NCI-H2171 treated with DMSO at 0.1 percent for 48 hours (cell line): ENCODE measurements at places on chromosomes 2 and 18.
A peak's percentile ranks its signal among the peaks of the same experiment; 100 is the strongest.

DNA sequence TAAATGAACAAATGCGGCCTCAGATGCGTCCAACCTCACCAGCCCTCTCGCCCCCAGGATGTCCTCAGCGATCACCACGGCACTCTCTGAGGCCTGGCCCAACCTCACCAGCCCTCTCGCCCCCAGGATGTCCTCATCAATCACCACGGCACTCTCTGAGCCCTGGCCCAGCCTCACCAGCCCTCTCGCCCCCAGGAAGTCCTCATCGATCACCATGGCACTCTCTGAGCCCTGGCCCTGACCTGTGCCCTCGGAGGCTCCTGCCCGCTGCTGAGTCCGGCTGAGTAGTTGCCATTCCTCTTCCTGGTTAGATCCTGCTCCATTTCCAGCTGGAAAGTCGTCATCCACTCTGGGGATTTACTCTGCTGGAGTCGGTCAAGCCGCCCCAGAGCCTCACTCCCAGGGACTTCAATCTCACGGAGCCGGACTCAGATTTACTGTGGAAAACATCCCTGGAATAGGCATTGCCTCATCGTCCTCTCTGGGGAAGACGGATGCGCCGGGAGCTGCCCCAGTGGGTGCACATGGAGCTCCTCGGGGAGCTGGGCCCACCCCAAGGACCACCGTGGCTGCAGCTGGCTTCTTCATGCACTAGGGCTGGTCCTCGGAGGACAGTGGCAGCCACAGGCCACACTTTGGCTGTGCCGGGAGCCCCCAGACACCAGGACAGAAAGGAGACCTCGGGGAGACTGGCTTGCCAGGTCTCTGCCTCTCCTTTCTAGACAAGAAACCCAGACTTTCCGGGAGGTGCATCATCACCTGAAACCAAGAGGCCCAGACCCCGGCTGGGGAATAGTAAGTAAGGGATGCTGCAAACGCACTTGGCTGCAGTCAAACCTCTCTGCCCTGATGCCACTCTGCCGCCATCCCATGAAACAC lies 230.6 kb downstream of the EIPR1 start:
- DNase-seq: no peak

DNA sequence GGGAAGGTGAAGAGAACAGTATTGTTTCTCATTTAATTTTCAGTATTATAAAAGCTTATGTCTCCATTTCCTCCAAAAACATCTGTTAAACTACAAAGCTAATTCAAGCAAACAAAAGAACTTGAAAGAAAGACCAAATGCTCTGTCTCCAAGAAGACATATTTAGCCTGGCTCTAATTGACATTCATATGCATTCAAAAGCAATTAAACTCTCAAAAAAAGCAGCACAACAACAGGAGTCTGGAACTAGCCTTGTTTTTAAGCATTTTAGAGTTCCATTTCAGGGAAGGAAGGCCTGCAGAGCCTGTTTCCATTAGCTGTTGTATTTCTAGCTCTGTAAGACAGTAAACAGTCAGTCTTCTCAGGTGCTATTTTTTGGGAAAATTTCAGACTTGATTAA lies 447.9 kb downstream of the TDRD15 start:
- peak; percentile 27 for DNase-seq

DNA sequence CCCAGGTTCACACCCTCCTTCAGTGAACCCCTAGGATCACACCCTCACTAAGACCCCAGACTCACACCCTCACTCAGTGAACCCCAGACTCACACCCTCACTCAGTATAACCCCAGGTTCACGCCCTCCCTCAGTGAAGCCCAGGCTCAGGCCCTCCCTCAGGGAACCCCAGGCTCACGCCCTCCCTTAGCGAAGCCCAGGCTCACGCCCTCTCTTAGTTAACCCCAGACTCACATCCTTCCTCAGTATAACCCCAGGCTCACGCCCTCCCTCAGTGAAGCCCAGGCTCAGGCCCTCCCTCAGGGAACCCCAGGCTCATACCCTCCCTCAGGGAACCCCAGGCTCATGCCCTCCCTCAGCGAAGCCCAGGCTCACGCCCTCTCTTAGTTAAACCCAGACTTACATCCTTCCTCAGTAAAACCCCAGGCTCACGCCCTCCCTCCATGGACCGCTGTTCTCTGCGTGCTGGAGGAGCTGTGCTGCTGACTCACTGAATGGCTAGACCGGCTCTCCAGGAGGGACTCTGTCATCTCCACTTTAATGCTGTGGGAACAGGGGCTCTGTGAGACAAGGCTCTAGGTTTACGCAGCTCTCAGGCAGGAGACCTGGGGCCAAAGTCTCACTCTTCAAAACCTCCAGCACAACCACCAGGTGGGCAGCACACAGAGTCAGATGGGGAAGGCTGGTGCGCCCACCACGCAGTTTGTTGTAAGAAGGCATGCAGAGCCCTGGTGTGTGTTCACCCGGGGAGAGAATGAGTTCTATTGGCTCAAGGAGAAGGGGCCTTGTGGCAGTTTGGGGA lies 506.9 kb upstream of the MYT1L start:
- no peak for DNase-seq

DNA sequence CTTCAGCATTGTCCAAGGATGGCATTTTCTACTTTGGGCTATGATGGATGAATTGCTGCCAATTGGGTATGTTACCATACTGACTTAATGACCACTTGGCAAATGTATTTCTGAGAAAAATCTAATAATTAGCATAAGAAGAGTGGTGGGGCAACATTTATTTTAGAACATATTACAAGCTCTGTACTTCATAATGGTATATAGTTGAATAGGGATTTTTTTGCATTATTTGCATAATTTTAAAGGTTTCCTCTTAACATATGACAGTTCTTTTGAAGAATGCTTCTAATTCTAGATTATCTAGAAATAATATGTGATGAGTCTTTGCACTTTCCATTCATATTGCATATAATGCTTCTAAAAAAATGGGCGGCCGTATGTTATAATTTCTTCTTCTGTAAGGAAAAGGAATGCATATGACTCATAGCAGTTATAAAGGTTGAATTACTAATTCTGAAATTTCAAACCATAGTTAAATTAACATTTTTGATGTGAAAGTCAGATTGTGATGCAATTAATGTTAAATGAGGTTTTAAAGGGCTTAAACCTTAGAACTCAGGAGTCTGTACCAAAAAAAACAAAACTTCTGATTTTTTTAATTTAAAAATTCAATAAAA lies 1652.3 kb upstream of the SLC39A10 start:
- DNase-seq: no peak

- DNase-seq: no peak
Measured at GRCh38 chr18:69491576-69491975, 90.9 kb downstream of the DOK6 start.

GRCh38 chr2:127146820-127147502 lies 40.0 kb upstream of the BIN1 start:
- DNase-seq: no peak
